Sigmoid colon (tissue), 7 donors: ENCODE measurements at places on chromosomes 5 and 9. TPM values are rescaled to one million over a fixed set of nuclear protein-coding genes. Genes with fewer than 3 reads are reported as not detected.

The ADCY2 gene
- total RNA-seq, result 4.3 TPM

The NEUROG1 gene
- not detected for total RNA-seq

The PKN3 gene
- total RNA-seq, result 5.5 TPM

The WHRN gene
- total RNA-seq, result 4.6 TPM

The CATSPER3 gene
- total RNA-seq, result not detected

The PHF24 gene
- total RNA-seq, result 0.66 TPM

The NLN gene
- total RNA-seq, result 4.8 TPM
